Fibroblast of lung (primary cell): ENCODE measurements at places on chromosomes 4 and X. TPM values are rescaled to one million over a fixed set of nuclear protein-coding genes. Genes with fewer than 3 reads are reported as not detected.

The SEL1L3 gene
- total RNA-seq: 56.0 and 56.3 TPM in 2 replicates

DNA sequence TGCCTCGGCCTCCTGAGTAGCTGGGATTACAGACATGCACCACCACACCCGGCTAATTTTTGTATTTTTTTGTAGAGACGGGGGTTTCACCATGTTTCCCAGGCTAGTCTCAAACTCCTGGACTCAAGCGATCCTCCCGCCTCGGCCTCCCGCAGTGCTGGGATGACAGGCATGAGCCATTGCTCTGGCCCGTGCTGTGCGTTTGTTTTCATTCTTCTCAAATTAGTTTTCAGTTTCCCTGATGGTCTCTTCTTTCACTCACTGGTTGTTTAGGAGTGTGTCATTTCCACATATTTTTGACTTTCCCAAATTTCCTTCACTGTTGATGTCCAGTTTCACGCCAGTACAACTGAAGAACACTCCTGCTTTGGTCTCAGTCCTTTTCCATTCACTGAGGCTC lies 31.8 kb downstream of the SH3TC1 start:
- DNase-seq: no peak

The MAGEE2 gene
- total RNA-seq: not detected in 2 replicates

DNA sequence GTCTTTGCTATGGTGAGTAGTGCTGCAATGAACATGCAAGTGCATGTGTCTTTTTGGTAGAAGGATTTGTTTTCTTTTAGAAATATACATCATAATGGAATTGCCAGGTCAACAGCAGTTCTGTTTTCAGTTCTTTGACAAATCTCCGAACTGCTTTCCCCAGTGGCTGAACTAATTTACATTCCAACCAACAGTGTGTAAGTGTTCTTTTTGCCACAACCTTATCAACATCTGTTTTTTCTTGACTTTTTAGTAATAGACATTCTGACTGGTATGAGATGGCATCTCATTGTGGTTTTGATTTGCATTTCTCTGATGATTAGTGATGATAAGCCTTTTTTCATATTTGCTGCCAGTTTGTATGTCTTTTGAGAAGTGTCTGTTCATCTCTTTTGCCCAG lies 406.3 kb downstream of the DTHD1 start:
- no peak for DNase-seq

DNA sequence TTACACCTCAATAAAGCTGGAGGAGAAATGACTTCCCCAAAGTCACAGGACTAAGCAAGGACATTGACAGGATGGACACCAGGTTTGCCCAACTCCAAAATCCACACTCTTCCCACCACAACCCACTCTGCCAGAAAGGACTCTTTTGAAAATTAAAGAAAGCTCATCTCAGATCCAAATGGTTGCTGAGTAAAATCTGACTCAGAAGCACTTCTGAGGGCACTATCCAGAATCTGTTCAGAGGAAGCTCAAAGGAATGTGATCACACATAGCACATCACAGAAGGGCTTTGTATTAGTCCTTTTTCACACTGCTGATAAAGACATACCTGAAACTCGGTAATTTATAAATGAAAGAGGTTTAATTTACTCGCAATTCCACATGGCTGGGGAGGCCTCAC lies 155.5 kb downstream of the RAB28 start:
- peak; percentile 61 for DNase-seq

The ADAMTS3 gene
- total RNA-seq: 2.1 TPM in 2 replicates

The GLOD5 gene
- not detected in 2 replicates for total RNA-seq

- DNase-seq: peak; percentile 37
Observed at GRCh38 chrX:50067435-50068284, 133.1 kb downstream of the AKAP4 start.

- peak; percentile 69 for DNase-seq
Observed at GRCh38 chrX:10175319-10175871, 18.6 kb downstream of the CLCN4 start.

DNA sequence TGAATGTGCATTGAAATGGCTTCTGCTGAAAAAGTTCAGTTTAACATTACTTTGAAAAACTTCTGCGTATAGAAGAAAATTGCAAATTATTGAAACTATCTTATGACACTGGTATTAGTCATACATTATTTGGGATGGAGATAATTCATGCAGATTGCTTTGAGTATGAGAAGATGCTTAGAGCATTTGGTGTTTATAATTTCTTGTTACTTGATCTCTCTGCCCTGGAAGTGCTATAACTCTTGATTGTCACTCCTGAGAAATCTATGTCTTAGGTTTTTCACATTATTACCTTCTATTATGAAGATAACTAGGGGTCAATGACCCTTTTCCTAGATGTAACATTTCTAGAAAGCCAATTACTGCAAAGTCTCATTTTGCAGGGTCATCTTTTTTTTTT lies 36.4 kb downstream of the TMEM131L start:
- peak; percentile 53 for DNase-seq

The GYG2 gene
- total RNA-seq: 5.4 and 10.6 TPM in 2 replicates
